ENCODE measurements at places on chromosomes 6 and 20.

GRCh38 chr6:166379800-166380199 is 2.9 kb downstream of the MPC1 start:
- no peak for DNase-seq

DNA sequence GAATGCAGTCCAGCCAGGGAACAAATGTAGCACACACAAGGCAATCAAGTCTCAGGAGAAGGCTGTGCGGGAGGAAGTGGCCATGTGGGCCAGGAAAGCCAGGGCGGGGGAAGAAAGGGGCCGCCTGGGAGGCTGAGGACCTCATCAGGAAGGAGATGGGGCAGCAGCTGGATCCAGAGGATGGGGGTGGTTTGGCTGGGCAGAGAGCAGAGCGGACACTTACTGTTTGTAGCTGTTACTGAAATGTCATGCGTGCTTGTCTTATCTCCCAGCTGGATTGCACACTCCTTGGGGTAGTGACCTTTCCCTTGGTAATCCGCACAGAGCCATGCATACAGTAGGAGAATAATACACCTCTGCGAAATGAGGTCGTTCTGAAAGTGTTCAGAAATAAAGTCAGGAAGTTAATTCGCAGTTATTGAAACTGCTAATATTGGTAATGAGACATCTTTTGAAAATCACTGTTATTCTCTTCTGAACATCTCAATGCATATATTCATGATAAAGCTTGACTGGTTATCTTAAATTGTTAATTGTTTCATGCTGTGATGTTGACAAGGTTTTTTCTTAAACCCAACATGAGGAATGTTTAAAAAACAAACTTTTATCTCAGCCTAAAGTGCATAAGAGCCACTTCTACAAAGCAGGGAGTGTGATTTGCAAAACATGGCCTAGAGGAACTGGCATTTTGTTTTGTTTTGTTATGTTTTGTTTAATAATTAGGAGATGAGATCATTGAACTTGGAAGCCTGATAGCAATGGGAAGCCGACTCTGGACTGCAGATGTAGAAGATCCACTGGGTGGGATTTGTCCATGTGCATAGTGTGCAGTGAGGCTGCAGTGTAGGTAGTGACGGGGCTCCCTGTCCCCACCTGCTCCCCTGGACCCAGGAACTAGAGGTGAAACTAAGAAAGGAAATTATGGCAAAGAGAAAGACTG is 18.0 kb upstream of the MAP3K4 start:
- no peak for DNase-seq

GRCh38 chr20:62787321-62787720 is 9.0 kb upstream of the MRGBP start:
- no peak for DNase-seq

DNA sequence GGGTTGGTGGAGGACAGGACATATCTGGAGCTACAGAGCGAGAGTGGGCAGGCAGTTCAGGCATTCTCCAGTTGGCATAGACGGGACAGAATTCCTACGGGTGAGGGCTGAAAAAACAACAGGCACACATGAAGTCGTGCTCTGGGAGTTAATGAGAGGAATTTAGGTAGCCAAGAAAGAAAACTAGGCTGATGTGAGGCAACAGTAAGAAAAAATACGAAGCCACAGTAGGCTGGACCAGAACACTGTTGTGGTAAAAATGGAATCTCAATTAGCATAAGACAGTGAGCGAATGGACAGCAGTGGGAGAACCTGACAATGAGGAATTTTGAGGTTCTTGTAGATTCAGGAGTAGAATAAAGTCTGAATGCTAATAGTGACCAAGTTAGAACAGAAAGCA is 488.1 kb upstream of the AGPAT4 start:
- DNase-seq: no peak

- peak; percentile 65 for DNase-seq
These were observed 56.0 kb upstream of the DDR1 start for GRCh38 chr6:30828027-30828962.

- DNase-seq: no peak
These were observed 177.2 kb upstream of the RNF24 start for GRCh38 chr20:4192378-4193068.

DNA sequence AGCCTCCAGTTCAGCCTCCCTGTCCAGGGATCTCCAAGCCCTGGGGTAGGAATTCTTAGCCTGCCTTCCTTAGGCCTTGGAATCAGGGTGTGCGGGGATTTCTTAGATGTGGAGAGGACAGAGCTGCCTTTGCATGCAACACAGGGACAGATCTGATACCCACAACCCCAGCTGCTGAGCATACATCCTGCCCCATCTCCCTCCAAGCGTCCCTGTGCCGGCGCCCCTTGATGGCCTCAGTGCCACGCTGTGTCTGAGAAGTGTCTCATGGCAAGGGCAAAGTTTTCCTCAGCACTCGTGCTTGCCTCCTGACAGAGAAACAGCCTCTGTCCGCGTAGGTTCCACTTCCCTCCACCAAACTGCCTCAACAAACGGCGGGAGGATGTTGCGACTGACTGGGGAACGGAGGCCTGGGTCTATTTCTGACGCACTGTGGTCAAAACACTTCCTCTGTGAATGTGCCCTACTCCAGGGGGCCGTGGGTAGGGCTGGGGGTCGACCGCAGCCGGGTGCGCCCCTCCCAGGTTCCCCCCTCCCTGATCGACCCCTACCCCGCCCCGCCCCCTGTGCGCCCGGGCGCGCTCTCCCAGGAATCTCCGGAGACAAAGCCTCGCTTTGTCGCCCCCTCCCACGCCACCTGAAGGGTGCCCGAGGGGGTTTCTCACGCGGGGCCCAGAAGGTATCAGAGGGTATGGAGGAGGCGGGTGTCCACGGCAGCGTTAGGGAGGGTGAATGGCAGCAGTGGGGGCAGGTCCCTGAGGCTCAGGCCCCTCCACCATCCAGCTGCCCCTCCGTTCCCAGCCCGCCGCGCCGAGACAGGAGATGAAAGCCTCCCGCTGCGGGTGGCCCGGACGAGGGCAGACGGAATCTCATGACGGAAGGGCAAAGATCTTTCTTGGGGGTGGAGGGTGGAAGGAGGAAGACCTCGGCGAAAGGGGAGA is 806 bp downstream of the MICAL1 start:
- no peak for DNase-seq

DNA sequence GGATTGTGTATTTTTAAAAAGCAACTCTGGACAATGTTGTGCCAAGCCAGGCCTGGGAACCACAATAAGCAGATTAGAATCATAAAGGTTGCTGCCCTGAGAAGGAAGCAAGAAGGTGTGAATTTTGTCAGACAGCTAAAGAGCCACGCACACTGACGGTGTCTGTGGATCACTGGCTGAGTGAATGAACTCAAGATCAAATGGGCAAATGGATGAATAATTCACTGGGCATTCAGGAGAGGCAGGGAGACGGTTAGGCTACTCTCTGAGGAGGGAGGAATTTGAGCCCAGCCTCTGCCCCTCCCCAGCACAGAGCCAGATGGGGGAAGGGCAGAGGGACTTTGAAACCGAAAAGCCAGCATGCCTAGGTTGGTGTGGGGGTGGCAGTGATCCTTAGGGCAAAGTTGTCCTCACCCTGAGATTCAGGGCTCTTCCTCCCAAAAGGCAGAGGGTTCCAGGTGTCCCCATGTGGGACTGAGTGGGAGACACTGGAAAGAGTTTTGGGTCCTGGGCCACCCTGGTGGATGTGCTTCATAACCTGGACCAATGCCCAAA is 19.5 kb upstream of the SLC22A7 start:
- peak; percentile 17 for DNase-seq

DNA sequence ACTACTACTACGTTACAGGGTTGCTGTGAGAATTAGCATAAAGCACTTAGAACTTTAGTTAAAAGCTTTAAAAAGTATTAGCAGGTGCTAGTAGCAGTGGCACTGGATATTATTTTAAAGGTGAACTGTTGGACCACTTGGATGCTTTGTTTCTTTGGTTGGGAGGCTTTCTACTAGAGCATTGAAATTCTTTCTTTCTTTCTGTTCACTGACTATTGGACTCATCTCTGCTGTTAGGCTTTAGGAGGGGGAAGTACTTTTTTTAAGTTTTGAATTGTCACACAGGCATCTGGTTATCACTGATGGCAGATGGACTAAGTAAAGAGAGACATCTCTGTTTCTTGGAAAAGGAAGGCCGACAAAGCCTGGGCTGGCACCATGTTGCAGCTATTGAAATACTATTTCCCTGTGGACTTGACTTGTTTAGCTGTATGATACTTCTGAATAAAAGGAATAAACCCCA is 4.8 kb downstream of the TBPL1 start:
- DNase-seq: no peak

- no peak for DNase-seq
These were observed 15.1 kb upstream of the NTSR1 start for GRCh38 chr20:62693524-62693922.

- no peak for DNase-seq
These were observed 6.4 kb upstream of the MPC1 start for GRCh38 chr6:166389119-166389518.

DNA sequence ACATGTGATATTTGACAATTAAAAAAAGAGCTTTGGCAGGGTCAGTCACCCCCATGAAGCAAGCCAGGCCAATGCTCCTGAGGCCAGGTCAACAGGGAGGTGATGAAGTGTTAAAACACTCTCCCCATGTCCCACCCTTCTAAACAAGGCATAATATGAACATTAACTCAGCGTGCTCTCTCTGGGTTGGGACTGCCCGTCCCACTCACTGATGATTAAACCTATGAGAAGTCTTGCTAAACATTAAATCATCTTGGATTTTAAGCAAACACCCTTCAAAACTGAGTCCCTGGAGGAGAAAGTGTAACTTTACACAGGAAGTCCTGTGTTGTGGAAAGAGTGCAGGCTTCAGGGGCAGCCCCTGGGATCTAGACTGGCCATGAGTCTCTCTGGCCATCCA is 558.5 kb downstream of the CD83 start:
- DNase-seq: no peak
